Progenitor cell of endocrine pancreas (in vitro differentiated cells): ENCODE measurements at places on chromosomes 3 and 15. TPM values are rescaled to one million over a fixed set of nuclear protein-coding genes. Genes with fewer than 3 reads are reported as not detected.
A peak's percentile ranks its signal among the peaks of the same experiment; 100 is the strongest.

DNA sequence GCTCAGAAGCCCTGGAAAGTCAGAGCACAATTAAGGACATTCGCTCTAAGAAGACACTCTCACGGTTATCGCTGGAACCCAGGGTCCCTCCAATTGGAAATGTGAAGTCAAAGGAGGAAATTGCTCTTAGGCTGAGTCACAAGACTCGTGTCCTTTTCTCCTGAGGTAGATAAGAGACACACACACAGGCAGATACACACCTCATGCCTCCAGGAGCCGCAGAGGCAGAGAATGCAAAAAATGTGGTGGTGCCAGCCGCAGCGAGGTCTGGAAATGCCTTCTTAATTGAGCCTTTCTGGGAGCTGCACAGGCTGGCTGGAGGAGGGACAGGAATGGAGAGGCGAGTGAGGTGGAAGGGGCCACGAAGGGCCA, 189.3 kb downstream of the OPA1 start:
- no peaks in the 10 kb centered on the region for H3K36me3 ChIP-seq
- H3K4me1 ChIP-seq: peaks cover 39% of the 10 kb centered on the region
- peak overlapping the region; percentile 94 for H3K27ac ChIP-seq
- H3K4me3 ChIP-seq: peak overlapping the region; percentile 25
- peaks cover 18% of the 10 kb centered on the region for H3K27me3 ChIP-seq

- no peak overlapping the region for H3K4me3 ChIP-seq
- H3K36me3 ChIP-seq: peaks cover 11% of the 10 kb centered on the region
- H3K27ac ChIP-seq: no peak overlapping the region
- H3K27me3 ChIP-seq: no peaks in the 10 kb centered on the region
Measured at GRCh38 chr15:65255486-65256140, 31.1 kb downstream of the PARP16 start.

- H3K27me3 ChIP-seq: no peaks in the 10 kb centered on the region
- H3K4me3 ChIP-seq: no peak overlapping the region
- H3K4me1 ChIP-seq: no peaks in the 10 kb centered on the region
- no peak overlapping the region for H3K27ac ChIP-seq
- no peaks in the 10 kb centered on the region for H3K36me3 ChIP-seq
- no peak for DNase-seq
Measured at GRCh38 chr3:43497905-43498365, 123.9 kb downstream of the ANO10 start.

DNA sequence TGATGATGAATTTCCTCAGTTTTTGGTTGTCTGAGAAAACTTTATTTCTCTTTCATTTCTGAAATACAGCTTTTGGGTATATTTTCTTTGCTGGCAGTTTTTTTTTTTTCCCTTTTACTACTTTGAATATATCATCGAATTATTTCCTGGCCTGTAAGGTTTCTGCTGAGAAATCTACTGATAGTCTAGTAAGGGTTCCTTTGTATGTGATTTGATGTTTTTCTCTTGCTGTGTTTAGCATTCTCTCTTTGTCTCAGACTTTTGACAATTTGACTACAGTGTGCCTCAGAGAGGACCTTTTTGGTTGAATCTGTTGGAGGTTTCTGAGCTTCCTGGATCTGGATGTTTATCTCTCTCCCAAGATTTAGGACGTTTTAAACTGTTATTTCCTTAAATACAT, 336.0 kb downstream of the CACNA2D3 start:
- H3K36me3 ChIP-seq: no peaks in the 10 kb centered on the region
- no peak for DNase-seq
- H3K27me3 ChIP-seq: peaks cover 2% of the 10 kb centered on the region
- H3K4me3 ChIP-seq: no peak overlapping the region
- H3K27ac ChIP-seq: no peak overlapping the region

GRCh38 chr15:40335938-40336743, 4.6 kb downstream of the CCDC9B start:
- H3K4me3 ChIP-seq: no peak overlapping the region
- peaks cover 32% of the 10 kb centered on the region for H3K27me3 ChIP-seq
- DNase-seq: no peak
- H3K4me1 ChIP-seq: peaks cover 3% of the 10 kb centered on the region
- H3K36me3 ChIP-seq: no peaks in the 10 kb centered on the region
- no peak overlapping the region for H3K27ac ChIP-seq

DNA sequence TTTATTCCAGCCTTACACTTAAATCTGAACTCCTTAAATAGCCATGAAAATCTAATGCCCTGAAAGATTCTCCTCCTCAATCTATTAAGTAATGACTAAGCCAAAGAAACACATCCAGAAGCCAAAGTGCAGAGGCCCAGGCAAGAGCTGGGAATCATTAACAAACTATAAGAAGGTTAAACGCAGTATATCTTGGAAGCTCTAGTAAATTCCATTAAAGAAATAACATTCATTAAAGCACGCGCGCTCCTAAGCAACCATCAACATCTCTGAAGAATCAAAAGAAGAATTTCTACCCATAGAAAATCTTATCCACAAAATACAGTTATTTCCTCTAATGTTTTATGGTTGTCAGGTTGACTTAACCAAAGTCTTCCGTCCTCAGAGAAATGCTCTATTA, 29.5 kb downstream of the MB21D2 start:
- H3K4me1 ChIP-seq: peaks cover 41% of the 10 kb centered on the region
- H3K4me3 ChIP-seq: peak overlapping the region; percentile 48
- DNase-seq: no peak
- no peaks in the 10 kb centered on the region for H3K27me3 ChIP-seq
- peak overlapping the region; percentile 87 for H3K27ac ChIP-seq

DNA sequence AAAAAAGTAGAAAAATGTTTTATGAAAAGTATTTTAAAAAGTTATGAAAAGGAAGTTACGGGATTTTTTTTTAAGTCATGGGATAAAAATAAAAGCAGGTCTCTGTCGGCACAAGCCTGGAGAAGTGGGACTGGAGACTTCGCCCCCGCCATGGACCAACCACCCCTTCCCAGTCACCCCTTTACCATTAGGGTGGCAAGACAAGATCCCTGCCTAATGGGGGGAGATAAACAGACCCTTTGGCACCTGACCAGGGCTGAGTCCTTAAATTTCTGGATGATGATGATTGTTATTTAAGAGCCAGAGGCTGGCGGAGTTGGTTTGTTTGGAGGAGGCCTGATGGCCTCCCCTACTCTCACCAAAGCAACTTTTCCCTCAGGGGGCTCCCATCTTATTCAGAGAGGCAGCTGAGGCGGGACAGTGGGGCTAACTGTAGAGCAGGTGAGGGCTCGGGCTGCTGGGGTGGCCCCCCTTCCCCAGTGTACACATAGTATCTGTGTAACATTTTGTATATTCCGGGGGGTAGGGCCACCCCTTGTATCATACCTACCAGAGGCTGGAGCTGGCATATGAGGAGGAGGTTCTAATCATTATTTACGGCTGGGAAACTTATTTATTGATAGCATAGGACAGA, 74.0 kb downstream of the ADAMTS7 start:
- H3K4me1 ChIP-seq: no peaks in the 10 kb centered on the region
- no peak overlapping the region for H3K4me3 ChIP-seq
- peaks cover 30% of the 10 kb centered on the region for H3K27me3 ChIP-seq
- no peak overlapping the region for H3K27ac ChIP-seq
- DNase-seq: no peak

The CCDC13 gene
- 2.3 and 2.5 TPM in 2 replicates for total RNA-seq

DNA sequence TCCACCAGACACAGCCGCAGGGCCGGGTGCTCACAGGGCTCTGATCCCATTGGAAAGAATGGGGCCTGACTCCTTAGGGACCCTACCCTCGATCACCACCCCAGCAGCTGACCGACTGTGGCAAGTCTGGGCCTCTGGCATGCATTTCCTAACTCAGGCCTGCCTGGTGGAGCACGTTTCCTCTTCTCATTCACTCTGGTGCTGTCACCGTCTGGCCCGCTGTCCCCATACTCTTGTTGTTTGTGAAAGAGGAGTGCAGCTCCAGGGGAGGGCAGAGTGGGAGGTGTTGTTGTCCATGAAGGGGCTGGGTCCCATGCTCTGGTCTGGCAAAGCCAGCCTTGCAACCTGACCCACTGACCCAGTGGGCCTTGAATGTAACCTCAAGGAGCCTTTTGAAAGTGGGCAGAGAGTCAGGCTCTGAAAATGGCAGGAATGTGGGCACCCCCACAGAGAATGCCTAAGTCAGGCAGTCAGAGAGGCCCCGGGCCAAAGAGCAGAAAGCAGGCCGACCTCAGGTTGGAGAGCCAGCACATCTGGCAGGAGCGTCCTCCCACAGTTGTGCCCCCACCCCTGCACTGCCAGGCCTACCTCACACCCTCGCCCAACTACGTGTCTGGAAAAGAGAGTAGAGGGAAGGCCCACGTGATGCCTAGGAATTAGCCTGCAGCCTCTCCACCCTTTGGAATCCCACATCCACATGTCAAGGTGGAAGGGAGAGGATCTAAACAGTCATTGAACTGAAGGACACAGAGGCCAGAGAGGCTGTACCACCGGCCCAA, 10.9 kb downstream of the SEMA7A start:
- no peak for DNase-seq
- no peak overlapping the region for H3K4me3 ChIP-seq
- no peaks in the 10 kb centered on the region for H3K36me3 ChIP-seq
- peaks cover 6% of the 10 kb centered on the region for H3K27me3 ChIP-seq

DNA sequence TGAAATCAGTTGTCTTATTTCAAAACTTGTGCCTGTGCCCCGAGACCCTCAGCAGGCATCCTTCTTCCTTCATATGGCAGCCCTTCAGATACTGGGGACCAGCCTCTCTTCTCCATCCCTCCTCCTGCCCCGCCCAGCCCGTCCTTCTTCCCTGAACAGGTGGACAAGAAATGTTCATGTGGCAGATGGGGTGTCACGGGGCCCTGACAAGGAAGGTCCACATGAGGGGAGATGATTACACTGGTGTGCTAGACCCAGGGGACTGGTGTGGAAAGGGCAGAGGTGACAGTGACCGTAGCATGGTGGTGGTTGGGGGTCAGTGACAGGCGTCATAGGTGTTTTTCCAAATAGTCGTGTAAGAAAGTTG, 150.9 kb downstream of the CHDH start:
- no peak overlapping the region for H3K4me3 ChIP-seq
- DNase-seq: no peak
- H3K27me3 ChIP-seq: peaks cover 40% of the 10 kb centered on the region
- no peaks in the 10 kb centered on the region for H3K36me3 ChIP-seq
- H3K4me1 ChIP-seq: peaks cover 5% of the 10 kb centered on the region

- H3K27me3 ChIP-seq: peaks cover 46% of the 10 kb centered on the region
- no peak for DNase-seq
- H3K36me3 ChIP-seq: no peaks in the 10 kb centered on the region
- no peak overlapping the region for H3K27ac ChIP-seq
Measured at GRCh38 chr3:46660543-46661523, 32.6 kb downstream of the ALS2CL start.

GRCh38 chr3:146172586-146172985, 11.6 kb upstream of the PLOD2 start:
- peaks cover 7% of the 10 kb centered on the region for H3K27me3 ChIP-seq
- H3K4me3 ChIP-seq: no peak overlapping the region
- DNase-seq: no peak
- no peaks in the 10 kb centered on the region for H3K36me3 ChIP-seq

DNA sequence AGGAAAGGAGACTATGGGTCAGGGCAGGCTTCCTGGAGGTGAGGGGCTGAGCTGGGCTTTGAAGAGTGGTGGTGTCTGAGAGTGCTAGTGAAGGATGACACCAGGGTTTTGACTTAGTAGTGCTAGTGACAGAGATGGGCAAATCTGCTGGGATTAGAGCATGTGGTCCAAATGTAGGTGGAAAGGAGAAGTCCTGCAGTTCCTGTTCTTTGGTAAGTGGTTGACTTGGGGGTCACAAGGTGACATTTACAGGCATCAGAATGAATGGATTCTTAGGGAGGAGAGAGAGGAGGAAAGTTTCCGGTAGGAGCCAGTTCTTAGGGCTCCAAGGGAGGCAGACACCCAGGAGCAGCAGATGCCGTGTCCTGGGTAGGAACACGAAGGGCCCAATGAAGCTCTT, 796 bp upstream of the DOCK3 start:
- DNase-seq: no peak
- no peaks in the 10 kb centered on the region for H3K36me3 ChIP-seq
- H3K4me1 ChIP-seq: peaks cover 8% of the 10 kb centered on the region

GRCh38 chr3:150248116-150248887, 159.8 kb upstream of the TSC22D2 start:
- peak overlapping the region; percentile 10 for H3K27ac ChIP-seq
- no peaks in the 10 kb centered on the region for H3K36me3 ChIP-seq
- H3K4me3 ChIP-seq: no peak overlapping the region
- DNase-seq: no peak
- H3K27me3 ChIP-seq: no peaks in the 10 kb centered on the region
- peaks cover 24% of the 10 kb centered on the region for H3K4me1 ChIP-seq

DNA sequence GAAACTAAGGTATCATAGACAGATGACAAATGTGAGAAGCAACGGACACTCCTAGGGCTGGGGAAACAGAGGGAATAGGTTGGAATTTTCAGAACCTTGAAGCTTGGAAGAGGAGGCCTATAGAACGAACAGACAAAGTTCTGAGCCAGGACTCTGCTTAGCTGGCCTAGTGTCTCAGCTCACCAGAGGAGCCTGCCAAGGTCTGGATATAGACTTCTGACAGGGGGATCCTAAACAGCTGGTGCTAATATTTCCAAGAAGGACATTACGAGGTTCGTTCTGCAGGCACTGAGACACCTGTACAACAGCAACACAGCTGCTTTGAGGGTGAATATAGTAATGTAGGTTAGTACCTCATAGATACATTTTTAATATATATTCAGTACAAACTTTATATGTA, 266.3 kb downstream of the CHL1 start:
- H3K4me1 ChIP-seq: peaks cover 5% of the 10 kb centered on the region
- no peaks in the 10 kb centered on the region for H3K36me3 ChIP-seq
- H3K27ac ChIP-seq: no peak overlapping the region
- H3K27me3 ChIP-seq: peaks cover 3% of the 10 kb centered on the region
- H3K4me3 ChIP-seq: no peak overlapping the region

DNA sequence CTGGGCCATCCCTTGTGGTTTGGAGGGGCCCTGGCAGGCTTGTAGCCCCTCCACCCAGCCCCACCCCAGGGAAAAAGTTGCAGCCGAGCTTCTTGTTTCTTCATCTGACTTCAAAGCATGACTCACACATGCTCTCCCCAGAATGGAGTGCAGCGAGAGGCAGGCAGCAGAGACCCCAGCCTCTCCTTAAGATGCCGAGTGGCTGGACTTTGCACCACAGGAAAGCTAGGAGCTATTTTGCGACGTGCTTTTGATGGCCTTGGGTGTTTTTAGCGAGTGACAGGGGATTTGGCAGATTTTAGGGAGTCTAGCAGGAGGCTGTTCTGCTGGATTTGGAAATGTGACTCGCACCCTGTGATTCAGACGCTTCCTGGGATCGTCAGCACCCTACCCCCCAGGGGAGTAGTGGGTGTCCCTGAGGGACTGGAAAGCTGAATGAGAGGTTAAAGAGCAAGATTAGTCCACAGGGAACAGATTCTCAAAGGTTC, 14.2 kb downstream of the BAHD1 start:
- peaks cover 18% of the 10 kb centered on the region for H3K4me1 ChIP-seq
- no peaks in the 10 kb centered on the region for H3K27me3 ChIP-seq
- H3K36me3 ChIP-seq: no peaks in the 10 kb centered on the region

- H3K27ac ChIP-seq: no peak overlapping the region
- H3K36me3 ChIP-seq: peaks cover 6% of the 10 kb centered on the region
- H3K4me1 ChIP-seq: peaks cover 2% of the 10 kb centered on the region
- no peak overlapping the region for H3K4me3 ChIP-seq
- DNase-seq: no peak
Measured at GRCh38 chr3:150497956-150498355, 48.3 kb downstream of the SERP1 start.

DNA sequence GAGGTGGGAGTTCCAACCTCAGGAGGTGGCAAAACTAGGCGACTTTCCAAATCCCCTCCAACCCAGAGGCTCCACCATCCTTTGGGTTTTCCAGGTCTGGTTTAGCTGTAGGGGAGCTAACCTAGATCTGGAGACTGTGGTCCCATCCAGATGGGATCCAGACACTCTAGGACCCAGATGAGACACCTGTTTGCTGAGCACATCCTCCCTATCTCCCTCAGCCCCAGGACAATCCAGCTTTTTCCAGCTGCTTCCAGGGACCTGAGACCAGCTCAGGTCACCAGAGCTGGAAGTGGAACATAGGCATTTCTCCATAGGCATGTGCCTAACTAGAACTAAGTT, 18.2 kb downstream of the CRTAP start:
- no peaks in the 10 kb centered on the region for H3K27me3 ChIP-seq
- DNase-seq: no peak
- no peaks in the 10 kb centered on the region for H3K4me1 ChIP-seq
